CD4-positive, alpha-beta T cell treated with Interleukin-2 at 100 ng/mL for 4 hours (primary cell): ENCODE measurements at places on chromosomes 4 and X.

- no peak for DNase-seq
Observed at GRCh38 chr4:4578981-4579380, 37.1 kb upstream of the STX18 start.

DNA sequence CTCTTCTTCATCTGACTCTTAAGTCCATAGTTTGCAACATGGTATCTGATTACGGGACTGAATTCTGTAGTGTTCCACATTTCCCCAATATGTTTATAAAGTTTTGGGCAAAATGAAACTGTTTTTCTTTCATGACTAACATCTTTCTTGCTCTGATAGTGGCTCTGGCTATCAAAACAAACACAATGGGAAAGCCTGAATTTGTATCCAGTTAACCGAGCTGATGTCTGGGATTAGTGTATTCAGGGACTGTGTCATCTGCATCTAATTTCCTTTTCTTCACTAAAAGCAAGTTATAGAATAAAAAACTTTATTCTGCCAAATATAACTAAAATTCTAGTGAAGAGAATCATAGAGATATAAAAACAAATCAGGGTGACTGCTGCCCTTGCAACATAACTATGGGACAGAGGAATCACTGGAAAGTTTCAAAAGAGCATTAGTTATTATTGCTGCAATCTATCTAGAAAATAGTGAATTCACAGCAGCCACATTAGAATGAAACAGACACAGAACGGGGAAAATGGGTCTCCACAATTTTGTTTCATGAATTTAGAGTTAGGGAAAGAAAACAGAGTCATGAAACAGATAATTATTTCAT, 61.3 kb downstream of the ANTXR2 start:
- DNase-seq: no peak

GRCh38 chrX:133983974-133984845, 1.2 kb downstream of the GPC3 start:
- DNase-seq: no peak

- no peak for DNase-seq
Observed at GRCh38 chr4:150782311-150782710, 200.4 kb downstream of the MAB21L2 start.

DNA sequence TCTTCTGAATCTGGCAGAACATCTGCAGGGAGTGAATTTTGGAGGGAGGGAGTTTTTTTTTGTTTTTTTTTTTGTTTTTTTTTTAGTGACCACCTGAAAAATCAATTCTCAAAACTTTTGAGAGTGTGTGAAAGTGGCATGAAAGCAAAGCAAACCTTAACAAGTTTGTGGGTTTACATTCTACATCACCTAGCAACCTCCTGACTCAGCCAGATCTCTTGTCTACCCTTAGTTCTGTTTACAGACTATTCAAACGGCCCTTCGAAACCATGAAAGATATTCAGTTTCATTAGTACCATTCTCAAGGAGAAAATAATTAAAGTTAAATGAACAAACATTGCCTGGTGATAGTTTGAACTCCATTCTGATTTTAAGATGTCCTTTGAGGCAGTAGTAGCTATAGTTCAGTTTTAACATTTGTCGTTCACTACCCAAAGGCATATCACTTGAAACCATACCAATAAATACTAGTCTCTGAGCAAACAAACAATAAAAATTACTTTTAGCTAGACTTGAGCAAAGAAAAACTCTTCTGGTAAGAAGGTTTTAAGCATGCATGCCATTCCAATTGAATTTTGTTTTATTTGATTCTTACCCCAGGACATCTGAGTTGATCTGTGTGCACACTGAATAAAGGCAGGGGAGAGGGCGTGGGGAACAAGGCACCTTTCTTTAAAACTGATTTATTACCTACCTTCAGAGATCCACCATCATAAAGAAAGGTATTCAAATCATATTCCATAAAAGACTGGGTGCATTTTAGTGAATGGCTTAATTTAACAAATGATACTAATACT, 137.7 kb downstream of the ARX start:
- no peak for DNase-seq

DNA sequence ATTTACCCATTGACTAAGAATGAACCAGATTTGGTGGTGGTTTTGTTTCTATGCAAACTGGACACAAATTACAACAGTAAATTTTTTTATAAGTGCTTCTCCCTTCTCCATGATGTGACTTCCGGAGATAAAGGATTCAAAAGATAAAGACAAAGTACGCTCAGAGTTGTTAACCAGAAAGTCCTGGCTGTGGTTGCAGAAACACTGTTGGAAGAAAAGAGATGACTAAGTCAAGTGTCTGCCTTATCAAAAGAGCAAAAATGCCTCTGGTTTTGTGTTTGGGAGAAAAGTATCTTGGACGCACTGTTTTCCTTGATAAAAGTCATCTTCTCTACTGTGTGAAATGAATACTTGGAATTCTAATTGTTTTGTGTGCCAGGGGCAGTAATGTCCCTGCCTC, 213.4 kb downstream of the GC start:
- DNase-seq: no peak

GRCh38 chrX:153416781-153417450, 5.6 kb downstream of the ZFP92 start:
- DNase-seq: no peak

- DNase-seq: no peak
Observed at GRCh38 chr4:6520051-6520636, 47.7 kb upstream of the PPP2R2C start.

DNA sequence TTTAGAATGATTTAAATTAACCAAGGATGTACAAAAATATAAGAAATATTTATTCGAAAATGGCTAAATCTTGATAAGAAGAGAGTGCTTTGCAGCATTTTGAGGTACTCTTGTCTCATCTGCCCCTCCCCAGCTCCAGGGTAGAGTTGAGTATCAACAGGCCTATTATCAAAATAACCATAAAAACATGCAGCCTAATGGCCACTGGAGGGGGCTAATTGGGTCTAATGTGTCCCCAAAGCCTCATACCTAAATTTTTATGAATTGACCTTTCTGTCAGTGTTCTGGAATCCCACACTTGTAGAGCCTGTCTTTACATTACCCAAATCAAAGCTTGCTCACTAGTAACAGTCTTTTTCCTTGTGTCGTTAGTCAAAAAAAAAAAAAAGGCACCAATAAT, 544.9 kb upstream of the CPXCR1 start:
- DNase-seq: no peak

DNA sequence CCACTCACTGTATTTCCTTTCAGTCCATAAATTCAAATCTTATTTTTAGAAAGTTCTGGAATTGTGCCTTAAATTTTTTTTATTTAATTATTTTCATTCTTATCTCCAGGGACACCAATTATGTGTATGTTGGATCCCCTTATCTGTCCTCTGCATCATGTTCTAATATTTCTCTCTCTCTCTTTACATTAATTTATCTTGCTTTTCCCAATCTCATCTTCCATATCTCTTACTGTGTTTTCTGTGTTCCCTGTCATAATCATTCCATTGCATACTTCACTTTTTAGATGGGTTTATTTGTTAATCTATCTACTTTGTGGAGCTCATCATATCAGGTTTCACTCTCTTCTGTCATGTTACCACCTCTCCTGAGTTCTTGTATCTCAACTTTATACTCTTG, 37.4 kb downstream of the PPP2R2C start:
- DNase-seq: no peak

DNA sequence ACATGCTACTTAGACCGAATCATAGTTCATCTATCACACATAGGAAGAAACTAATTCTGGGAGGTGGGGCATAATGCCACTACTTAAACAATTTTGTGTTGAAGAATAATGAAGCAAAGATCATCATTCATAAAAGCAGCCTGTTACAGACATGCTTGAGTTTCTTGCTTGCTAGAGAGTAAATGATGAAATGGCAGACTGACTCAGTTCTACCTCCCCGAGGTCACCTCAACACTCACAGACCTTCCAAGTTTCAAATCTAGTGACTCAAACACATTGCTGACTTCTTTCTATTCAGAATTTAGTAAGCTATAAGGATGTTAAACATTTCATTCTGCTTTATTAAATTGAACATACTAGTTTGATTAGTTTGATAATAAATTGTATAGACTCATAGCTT, 636.5 kb upstream of the FRG1 start:
- no peak for DNase-seq

GRCh38 chr4:48490012-48490679, at the start of gene ZAR1:
Gene ZAR1, plus strand, starts transcription at chr4:48490252. Its CDS starts 40 bp downstream, at chr4:48490292.
- DNase-seq: no peak

DNA sequence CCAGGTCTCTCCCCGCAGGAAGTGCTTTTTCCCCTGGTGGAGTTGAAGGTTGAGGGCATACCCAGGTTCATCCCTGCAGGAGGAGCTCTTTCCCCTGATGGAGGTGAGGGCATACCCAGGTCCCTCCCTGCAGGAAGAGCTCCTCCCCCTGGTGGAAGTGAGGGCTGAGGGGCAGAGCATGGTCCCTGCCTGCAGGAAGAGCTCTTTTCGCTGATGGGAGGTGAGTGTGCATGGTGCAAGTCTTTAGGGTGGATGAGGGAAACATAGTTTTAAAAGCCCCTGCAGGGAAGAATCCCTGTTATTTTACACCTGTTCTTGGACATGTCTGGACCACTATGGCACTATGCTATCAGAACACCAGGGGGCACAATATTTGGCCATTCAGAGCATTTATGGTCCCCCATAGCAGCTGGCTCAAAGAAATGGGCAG, 43.7 kb upstream of the PUDP start:
- DNase-seq: no peak

- no peak for DNase-seq
Observed at GRCh38 chr4:186886759-186887158, 163.1 kb upstream of the FAT1 start.

DNA sequence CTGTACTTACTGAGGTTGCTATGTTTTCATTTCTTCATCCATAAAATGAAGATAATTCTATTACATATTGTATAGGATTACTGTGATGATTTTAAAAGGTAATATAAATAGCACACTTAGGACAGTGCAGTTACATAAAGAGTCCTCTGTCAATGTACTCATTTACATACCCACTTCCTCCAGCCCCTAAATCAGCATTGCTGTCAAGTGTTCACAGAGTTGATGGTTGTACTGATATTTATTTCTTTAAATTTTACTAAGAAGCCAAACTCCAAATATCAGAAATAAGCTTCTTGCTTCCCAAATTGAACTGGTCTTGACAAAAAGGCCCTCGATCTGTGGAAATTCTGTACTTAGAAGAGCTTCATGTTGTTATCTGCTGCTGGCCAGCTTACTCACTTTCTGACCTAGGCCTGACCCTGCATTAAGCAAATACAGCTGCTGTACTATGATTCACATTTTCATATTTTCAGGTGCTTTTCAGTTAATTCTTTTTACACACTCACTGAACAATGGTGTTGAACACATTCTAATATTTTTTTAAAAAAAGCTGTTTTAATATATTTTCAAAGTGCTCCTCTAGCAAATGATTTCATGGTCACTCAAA, 259.6 kb downstream of the UNC5C start:
- no peak for DNase-seq

- no peak for DNase-seq
Observed at GRCh38 chr4:151624626-151625565, 135.9 kb downstream of the GATB start.

- DNase-seq: peak; percentile 8
Observed at GRCh38 chrX:40646489-40647306, 663 bp downstream of the CXorf38 start.

DNA sequence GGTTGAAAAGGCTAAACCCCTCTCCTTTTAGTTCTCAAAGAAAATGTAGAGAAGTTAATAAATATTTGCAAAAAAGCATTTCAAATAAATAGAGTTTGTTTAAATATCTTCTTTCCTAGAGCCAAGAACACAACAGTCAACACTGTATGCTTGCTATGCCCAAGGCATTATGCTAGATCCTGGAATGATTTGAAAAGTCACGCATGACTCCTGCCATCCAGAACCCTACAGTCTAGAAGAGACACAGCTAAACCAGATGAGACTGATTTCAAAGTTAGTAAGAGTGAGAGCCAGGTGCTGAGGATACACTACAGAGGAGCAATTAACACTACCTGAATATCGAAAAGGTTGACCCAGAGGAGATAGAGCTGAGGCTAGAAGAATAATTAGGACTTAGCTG, 205.8 kb downstream of the NWD2 start:
- no peak for DNase-seq

DNA sequence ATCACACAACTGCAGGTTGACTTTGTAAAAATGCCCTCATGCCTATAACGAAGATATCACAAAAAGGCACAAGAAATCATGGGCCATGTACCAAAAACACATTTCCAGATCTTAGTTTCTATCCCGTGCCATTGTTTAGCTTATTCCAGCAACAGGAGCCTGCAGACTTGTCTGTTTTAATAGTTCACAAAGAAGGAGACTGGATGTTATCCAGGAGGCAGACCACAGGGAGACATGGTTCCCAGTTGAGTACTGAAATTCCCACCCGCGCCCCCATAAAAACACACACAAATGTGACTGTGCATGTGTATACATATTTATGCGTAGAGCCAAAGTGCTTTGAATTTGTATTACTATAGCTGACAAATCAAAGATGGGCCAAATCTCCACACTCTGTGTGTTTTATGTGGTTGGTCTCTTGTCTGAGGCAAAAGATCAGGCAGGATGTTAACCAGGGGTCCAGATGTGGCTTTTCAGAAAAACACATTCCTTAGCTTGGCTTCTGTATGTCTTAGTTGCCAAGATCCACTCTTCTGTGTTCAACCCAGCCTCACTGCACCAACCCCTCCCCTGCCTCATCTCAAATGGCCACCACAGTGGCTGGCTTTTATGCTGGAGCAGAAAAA, 469.2 kb upstream of the DIPK2B start:
- DNase-seq: no peak

GRCh38 chrX:15908603-15909290, 54.1 kb upstream of the AP1S2 start:
- no peak for DNase-seq

GRCh38 chrX:34562006-34562405, 95.1 kb downstream of the TMEM47 start:
- DNase-seq: no peak

GRCh38 chr4:24688453-24688852, 104.1 kb upstream of the DHX15 start:
- no peak for DNase-seq

- DNase-seq: no peak
Observed at GRCh38 chrX:94722578-94722977, 1048.6 kb downstream of the FAM133A start.

GRCh38 chr4:14752341-14753046, 249.8 kb upstream of the CPEB2 start:
- no peak for DNase-seq

DNA sequence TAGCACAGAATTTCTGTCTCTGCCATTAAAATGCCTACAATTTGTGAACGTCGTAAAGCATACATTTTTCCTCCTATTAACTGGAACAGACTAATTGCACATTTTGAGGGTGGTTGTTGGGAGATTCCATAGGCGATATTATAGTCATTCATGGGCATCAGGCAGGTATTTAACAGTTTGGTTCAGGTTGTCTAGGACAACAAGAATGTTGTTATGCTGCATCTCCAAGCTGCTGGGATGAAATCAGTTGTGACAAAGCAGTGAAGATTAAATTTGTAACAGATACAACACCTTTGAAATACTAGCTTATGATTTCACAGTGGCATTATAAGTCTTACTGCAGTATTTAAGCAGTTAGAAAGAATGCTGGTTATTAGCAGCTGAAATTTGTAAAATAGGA, 339.7 kb upstream of the PITX2 start:
- DNase-seq: no peak
